ENCODE measurements at places on chromosomes 3 and 15.

DNA sequence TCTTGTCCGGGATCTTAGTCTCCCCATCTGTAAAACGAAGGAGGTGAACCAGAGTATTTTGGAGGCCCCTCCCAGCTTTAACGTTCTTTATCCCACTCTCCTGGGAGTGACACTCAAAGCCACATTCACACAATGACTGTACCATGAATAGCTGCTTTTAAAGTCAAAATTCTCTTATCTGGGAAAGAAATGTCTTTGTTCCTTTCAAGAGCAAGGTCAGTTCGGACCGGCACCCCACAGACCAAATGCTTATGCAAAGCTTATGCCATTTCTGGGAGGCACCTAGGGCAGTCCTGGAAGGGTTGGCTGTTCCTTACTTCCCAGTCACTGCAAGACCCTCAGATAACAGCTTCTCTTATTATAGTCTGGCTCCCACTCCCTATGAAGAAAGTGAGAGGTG lies 53.5 kb upstream of the WNT5A start:
- no peak for DNase-seq

DNA sequence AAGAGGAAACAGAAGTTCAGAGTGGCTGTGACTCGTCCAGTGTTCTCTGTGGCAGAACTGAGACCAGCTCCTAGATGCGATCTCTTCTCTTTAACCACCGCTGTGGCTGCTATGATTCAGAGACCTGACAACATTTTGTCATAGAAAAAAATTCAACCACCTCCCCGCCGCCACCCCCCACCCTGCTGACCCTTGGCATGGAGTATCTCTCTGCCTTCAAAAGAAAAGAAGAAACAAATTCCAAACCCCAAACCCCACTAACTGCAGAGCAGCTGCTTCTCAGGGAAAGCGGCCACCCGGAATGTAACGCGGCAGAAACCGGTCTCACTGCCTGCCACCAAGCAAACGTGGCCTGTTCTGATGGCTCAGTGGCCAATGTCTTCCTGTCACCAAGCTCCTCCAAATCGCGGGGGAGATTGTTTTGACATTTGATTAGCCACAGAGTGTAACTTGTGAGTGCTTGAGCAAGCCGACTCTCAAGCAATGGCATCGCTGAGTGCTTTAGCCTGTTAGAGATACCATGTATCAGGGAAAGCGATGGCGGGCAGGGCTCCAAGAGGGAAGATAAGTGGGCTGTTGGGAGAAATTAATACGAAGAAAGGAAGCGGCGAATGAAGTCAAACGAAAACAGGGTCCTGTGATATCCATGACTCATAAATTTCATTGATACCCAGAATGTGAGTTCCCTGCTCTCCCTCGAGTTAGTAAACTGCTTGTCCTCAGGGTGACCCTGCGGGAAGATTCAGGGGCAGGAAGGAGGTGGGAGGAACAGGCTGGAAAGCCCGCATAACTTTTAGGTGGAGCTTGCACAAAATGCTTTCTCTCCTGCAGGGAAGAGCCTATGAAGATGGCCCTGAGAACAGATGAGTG lies 44.8 kb upstream of the TLE3 start:
- peak; percentile 82 for DNase-seq

- peak; percentile 43 for DNase-seq
Observed at GRCh38 chr3:173502983-173503568, 105.5 kb downstream of the NLGN1 start.

DNA sequence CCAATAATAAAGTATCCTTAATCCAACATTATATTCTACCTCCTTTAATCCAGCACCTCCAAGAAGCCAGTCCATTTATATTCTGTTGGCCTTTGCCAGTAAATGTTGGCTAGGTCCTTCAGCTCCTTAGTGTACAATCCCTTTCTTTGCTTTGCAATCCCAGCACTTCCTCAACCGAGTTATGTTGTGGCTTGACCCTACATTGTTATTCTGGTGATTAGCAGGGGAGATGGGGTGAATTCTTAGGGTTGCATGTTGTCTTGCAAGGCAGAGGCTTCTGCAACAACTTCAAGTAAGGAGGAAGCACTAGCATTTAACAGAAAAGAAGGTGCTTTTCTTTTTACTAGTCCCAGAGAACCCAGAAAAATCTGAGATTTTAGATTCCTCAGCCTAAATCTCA lies 127.2 kb downstream of the CD47 start:
- no peak for DNase-seq

Measured in kidney (tissue), 22 donors.